ENCODE measurements at places on chromosomes 3 and 15.

DNA sequence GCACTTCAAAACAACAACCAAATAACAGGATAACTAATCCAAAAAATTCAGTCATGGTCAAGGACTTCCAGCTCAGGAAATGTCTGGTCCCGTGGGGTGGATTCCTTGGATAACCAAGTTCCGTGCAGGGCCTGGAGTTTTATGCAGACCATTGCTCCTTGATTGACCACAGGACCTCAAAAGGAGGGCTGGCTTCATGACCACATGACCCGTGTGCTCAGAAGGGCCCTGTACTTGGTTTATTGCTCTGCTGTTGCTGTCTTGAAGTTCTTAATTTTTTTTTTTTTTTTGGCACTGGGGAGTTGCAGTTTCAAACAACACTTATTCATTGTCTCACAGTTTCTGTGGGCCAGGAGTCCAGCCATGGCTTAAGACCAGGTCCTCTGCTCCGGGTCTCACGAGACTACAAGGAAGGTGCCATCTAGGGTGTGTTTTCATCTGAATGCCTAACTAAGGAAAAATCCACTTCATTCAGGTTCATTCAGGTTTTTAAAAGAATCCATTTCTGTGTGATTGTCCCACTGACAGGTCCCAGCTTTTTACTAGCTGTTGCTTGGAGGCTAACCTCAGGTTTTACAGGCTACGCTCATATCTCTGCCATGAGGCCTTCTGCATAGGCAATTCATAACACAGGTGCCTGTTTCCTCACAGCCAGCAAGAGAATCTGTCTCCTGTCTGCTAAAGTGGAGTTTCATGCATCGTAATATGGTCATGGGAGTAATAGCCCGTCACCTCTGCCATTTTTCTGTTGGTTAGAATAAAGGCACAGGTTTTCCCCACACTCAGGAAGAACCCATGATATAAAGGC is 65.3 kb downstream of the FLNB start:
- DNase-seq = no peak

DNA sequence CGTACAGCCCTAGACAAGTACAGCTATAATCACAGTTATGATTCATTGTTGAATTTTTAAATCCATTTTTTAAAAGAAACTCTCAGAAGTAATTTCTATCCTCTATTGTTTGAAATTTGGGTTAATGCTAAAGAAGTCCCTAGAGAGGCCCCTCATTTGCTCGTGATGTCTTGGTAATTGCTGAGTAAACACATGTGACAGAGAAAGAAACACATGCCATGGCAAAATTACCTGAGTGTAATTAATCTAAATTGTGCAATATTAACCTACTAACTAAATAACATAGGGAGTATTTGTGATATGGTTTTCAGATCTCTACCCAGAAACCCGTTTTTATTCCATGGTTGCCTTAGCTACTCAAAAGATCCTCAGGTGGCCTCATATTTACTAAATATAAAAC is 10.8 kb downstream of the NEK10 start:
- no peak for DNase-seq

GRCh38 chr3:81601707-81602305 is 159.6 kb downstream of the GBE1 start:
- DNase-seq = no peak

GRCh38 chr3:51751287-51751686 is 27.8 kb downstream of the IQCF6 start:
- DNase-seq = no peak

DNA sequence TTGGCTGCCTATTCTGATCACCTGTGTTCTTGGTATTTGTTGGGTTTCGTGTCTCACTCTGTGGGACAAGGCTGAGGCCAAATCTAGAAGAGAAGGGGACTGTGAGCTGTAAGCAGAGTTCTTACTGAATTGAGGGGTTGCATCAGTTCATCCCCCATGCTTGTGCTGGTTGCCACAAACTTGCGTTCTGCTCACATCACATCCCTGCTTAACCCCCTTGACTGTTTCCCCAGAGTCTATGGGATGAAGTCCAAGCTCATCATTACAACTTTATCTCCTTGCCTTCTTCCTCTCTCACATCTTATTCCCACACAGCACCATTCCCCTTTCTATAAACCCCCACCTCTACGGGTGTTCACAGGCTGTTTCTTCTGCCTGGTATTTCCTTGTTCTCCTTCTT is 143.8 kb upstream of the ABHD17C start:
- no peak for DNase-seq

DNA sequence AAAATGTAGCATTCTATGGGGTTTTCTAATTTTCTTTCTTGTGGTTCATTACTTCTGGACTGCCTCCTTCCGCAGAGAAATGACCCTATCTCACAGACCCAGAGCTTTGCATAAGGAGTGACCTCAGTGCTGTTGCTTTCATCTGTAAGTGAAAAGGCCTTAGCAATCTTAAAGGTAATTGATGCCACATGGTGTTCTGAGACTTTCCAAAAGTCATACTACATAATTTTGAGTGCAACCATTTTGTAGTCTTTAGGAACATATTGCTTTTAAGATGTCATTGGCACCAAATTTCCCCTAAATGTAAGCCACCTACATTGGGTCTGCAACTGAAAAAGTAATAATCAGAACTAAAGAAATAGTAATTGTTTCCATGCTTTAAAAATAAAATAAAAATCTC is 9.2 kb upstream of the HHLA2 start:
- no peak for DNase-seq

- DNase-seq = no peak
These were observed 339.9 kb upstream of the TGFBR2 start for GRCh38 chr3:30266524-30266923.

DNA sequence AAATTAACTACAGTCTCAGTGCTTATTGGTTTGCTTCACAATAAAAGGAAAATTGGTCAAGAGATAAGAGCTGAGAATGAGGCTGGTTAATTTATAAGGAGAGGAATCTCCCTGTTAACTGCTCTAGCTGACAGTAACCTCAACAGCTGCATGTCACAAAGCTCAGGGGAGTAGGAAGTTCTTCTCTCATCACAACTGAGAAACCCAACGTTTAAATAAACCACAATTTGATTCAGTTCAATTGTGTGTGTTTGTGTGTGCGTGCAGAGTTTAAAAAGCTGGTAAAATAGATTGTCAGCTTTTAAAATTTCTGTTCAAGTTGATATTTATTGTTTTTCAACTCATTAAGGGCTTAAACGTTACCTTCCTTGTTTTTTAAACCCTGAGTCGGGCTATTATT is 3.5 kb upstream of the TGFBR2 start:
- no peak for DNase-seq

GRCh38 chr3:24810881-24811280 is 316.2 kb upstream of the THRB start:
- DNase-seq = no peak
